ENCODE measurements at places on chromosomes 6 and 20.

DNA sequence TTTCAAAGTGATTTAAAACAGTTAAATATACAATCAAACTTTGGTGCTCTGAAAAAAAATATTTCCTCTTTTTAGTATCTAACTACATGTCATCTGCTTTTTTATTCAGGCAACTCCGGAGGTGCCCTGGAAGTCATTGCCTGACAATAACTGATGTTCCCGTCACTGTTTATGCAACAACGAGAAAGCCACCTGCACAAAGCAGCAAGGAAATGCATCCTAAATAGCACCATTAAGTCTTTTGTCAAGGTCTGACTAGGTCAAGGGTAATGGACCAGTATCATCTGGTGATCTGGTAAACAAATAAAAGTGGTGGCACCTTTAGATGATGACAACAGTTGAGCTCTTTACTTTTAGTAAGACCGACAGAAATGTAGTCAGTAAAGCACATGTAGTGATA lies 13.2 kb downstream of the FAM229B start:
- DNase-seq = no peak

- DNase-seq = no peak
These were observed 33.2 kb downstream of the HLA-A start for GRCh38 chr6:29975561-29975907.

- DNase-seq = no peak
These were observed 60.4 kb upstream of the AKAP12 start for GRCh38 chr6:151179321-151179720.

DNA sequence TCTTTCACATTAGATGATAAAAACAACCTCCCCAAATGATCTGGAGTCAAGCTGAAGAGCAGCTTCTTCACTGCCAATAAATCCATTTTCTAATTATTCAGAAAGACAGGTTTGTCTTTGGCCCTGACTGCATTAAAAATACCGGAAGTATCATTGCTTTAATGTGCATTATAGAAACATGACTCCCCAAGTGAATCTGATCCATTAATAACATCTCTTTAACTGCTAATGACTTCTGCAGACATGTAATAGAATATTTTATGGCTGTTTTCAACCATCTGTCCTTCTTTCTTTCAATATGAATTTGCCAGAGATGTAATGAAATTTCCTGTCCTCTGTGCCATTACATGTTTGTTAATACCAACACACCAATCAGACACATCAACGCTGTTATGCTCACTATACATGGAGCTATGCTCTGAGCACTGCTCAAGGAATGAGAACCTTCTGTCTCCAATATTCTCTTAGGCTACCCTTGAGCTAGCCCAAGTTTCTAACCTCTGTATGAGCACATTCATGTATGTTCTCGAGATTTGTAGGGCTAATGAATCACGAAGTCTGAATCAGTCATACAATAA lies 87.8 kb downstream of the LYRM4 start:
- no peak for DNase-seq

DNA sequence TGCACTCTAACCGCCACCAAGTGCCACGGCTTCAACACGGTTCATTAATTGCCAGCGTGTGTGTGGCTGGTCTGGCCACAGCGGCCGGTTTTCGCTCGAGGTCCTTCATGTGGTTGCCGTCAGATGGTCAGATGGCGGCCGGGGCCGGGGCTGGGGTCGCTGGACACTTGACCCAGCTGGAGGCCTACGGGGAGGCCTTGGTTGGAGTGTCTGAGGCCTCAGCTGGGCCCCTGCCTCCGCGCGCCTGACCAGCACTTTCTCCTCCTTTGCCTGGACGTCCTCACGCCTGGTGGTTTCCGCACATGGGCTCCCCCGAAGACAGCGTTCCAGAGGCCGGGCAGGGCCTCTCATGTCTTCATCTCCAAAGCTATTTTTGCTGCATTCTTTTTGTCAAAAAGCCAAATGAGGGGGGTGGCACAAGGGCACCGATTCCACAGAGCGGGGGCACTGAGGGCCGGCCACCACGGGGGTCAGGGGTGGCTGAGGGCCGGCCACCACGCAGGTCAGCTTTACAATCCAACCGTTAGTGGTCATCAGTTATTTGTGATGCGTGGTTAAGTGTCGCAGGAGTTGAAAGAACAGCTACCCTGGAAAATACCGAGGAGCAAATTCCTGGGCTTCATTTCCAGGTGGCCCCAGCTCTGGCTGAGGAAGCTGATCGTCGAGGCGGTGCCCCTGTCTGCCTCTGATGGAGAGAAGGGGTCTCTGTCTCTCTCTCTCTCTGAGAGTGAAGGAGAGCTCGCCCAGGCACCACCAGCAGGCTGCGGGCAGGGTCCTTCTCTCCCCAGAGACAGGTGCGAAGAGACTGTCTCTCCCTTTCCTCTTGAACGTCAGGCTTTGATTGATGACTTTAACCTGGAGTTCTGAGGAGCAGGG lies 50.5 kb upstream of the FRMD1 start:
- DNase-seq = no peak

All from activated naive CD4-positive, alpha-beta T cell treated with anti-CD3 and anti-CD28 coated beads, Interleukin-2, amount 50 U/mL, for 16 hours (primary cell).